GM23338 (cell line): ENCODE measurements at places on chromosomes 4 and X.

DNA sequence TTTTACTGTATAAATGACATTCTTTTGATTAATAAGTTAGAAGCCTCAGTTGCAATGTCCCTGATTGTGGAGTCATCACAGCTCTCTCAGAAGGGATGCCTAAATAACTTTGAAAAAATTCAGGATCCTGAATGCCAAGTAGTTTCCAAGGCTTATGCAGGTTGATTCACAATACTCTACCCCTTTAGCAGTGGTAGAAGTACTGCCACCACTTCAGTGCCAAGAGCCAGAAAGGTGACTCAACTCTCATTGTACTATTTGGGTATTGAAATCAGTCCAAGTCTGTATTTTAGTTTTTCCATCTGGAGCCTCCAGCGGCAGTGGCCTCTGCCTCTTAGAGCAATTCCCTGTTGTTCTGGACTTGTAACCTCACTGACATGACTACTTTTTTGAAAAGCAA lies 320.1 kb upstream of the NDST4 start:
- DNase-seq = no peak

- peak; percentile 40 for DNase-seq
Measured at GRCh38 chrX:34332334-34332733, 200.2 kb upstream of the FAM47A start.

DNA sequence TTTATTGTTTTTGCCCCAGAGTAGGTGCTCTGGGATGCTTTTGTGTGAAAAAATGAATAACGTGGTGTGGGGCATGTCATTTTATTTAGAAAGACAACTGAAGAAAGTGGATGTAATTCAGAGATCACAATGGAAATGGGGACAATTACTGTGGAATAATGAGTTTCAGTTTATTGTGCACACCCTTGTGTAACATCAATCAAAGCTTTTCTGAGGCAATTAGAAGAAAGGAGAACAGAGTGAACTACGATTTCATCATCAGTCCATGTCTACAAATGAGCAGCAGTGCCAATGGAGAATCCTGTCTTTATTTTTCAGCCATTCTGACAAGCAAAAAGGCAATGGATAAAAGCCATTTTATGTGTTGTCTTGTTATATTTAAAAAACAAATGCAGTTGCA lies 339.2 kb downstream of the TMA16 start:
- no peak for DNase-seq

GRCh38 chr4:139777757-139778156 lies 112.1 kb downstream of the MGST2 start:
- no peak for DNase-seq

- no peak for DNase-seq
Measured at GRCh38 chr4:39900966-39901365, 76.7 kb downstream of the PDS5A start.

DNA sequence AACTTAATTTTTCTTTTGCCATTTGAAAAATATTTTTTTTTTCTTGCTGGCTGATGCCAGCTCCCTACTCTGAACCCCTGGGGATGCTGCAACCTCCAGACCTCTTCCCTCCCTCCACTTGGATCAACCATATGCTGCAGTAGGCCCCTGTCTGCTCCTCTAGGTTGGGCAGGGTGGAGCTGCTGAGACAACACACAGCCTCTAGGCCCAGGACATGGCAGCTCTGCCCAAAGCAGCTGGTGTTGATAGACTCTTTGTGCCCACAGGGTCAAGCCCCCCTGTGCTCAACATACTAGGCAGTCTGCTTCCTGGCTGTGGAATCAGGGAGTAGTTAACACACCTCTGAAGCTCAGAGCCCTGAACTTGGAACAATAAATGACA lies 19.9 kb upstream of the CLNK start:
- no peak for DNase-seq

- no peak for DNase-seq
Measured at GRCh38 chrX:98939456-98939855, 1470.6 kb downstream of the PCDH19 start.

- no peak for DNase-seq
Measured at GRCh38 chr4:179695175-179695574, 2252.9 kb upstream of the AGA start.

DNA sequence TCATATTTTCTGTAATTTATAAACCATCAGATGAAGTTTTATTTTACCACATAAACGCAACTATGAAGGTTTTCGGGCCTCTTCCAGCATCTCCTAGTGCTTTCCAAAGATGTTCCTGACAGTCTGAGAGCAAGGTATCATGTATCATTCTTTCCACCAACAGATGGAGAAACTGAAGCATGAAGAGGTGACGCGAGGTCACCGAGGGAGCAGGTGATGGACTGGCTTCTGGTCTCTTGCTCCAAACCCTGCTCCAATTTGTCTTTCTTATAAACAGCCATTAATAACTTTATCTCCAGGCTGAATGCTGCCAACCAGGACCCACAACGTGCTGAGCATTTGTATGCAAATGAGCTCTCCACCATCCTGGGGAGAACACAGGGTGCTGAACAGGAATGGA lies 86.3 kb upstream of the MAML3 start:
- DNase-seq = no peak

DNA sequence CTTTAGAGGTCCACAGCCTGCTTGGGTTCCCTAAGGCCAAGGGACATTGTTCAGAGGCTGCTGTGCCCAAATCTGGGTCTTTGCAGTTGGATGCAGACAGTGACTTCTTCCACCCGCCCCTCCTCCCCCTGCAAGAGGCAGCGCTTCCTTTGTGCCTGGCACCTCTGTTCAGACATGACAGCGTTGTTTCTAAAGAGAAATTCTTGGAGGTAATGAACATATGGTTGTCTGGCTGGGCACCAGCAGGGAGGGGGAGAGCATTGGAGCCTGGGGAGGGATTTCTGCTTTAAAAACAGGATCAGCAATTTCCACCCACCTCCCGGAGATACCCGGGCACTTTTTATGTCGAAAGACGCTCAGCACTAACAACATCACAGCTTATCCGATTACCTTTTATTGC lies 51.5 kb downstream of the PSAPL1 start:
- DNase-seq = no peak

DNA sequence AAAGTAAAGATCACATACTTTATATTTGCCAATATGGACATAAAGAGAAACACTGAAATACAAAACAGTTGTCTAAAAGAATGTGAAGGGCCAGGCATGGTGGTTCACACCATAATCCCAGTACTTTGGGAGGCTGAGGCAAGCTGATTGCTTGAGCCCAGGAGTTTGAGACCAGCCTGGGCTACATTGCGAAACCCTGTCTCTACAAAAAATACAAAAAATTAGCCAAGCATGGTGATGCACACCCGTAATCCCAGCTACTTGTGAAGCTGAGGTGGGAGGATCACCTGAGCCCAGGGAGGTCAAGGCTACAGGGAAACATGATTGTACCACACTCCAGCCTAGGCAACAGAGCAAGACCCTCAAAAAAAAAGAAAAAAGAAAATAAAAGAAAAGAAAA lies 11.8 kb downstream of the RBM47 start:
- no peak for DNase-seq

- peak; percentile 66 for DNase-seq
Measured at GRCh38 chr4:70544279-70544868, 26.0 kb downstream of the AMTN start.

GRCh38 chr4:66572949-66573348 lies 902.7 kb upstream of the EPHA5 start:
- no peak for DNase-seq

GRCh38 chr4:7665321-7665720 lies 230.6 kb upstream of the PSAPL1 start:
- no peak for DNase-seq
